ENCODE measurements at places on chromosomes 4 and X.

- no peak for DNase-seq
Observed at GRCh38 chr4:159770401-159770800, 667.5 kb downstream of the RAPGEF2 start.

GRCh38 chr4:77433418-77433733 is 172.2 kb upstream of the CXCL13 start:
- DNase-seq = no peak

DNA sequence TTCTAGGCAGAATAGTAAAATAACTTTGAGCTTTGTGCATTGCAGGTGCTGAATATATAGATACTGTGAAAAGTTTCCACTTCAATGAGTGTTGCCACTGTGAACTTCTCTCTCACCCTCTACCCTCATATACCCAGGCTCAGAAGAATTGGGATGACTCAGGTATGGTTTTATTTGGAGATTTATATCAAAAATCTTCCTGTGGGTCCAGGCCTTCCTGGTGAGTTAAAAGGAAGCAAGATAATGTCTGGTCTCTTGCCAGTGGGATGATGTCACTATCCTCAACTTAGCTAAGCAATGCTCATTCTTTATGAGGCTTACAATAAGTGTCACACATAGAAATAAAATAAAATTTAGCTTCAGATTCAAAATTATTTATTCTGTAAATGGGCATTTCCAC is 153.3 kb upstream of the TENT5D start:
- no peak for DNase-seq

- no peak for DNase-seq
Observed at GRCh38 chr4:40881851-40882250, 132.1 kb downstream of the NSUN7 start.

DNA sequence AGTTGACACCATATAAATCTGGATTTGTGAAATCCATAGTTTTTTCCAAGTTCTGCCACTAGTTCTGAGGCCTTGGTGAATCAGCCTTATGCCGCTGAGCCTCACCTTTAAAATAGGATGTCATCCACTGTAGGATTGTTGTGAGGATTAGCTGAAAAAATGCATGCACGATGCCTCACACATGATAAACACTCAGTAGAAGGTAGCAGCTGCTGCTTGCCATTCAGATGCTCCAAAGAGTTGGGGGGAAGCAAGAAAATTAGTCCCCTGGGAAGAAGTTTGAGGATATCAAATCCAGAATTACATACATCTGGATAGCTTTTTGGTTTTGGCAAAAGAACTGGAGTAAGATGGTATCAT is 7.4 kb downstream of the MMAA start:
- no peak for DNase-seq

DNA sequence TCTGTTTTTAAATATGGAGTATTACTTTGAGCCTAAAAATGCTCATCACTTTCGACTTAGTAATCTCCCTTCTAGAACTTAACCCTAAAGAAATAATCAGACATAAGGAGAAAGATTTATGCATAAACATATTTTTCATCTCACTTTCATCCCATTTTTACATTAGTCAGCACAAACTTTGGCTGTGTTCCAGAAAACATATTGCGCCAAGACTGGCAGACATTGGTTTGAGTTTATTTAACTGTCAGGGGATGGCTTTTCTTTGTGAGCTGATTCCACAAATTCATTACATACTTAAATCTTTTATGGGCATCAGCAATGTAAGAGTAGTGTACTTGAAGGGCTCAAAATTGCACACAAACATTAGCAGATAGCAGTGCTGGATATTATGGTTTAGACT is 23.7 kb downstream of the MAOA start:
- DNase-seq = no peak

GRCh38 chr4:38381788-38382187 is 282.2 kb upstream of the KLF3 start:
- DNase-seq = no peak

DNA sequence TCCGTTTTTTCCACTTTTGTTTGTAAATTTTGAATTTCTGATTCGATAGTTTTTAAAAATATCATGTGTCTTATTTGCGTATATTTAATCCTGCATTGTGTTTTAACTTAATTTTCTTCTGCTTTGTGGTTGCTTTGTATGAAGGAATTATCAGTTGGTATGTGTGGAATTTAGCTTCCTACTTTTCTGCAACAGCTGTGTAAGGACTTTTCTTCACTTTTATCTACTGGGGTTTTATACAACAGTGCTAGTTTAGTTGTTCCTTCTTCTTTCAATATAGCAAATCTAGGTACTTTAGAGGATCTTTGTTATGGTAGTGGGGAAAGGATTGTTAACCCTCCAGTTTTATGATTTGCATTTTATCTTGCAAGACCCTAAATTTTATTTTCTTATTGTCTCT is 410.3 kb downstream of the CCSER1 start:
- no peak for DNase-seq

- DNase-seq = no peak
Observed at GRCh38 chr4:84753321-84753972, 170.5 kb downstream of the CDS1 start.

DNA sequence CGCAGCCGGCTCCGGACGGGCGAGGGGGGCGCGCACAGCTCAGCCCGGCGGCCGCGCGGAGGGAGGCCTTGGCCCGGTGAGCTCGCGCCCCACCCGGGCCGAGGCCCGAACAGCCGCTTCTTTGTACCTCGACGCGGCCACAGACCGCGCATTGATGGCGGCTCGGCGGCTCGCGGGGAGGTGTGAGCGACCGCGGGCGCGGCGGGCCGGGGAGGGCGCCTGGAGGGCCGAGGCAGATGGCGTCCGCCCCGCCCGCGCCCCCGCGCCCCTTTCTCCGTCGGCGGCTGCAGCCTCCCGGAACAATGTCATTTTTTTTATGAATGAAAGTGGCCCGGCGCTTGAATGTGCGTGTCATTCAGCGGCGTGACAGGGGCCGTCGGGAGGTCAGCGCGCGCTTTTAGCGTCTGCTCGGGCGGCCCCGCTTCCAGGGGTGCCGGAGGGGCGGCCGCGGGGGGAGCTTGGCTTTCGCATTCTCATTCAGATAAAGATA is 1.8 kb downstream of the FGFR3 start:
- DNase-seq = no peak

- no peak for DNase-seq
Observed at GRCh38 chr4:8131210-8131609, 27.4 kb downstream of the ABLIM2 start.

DNA sequence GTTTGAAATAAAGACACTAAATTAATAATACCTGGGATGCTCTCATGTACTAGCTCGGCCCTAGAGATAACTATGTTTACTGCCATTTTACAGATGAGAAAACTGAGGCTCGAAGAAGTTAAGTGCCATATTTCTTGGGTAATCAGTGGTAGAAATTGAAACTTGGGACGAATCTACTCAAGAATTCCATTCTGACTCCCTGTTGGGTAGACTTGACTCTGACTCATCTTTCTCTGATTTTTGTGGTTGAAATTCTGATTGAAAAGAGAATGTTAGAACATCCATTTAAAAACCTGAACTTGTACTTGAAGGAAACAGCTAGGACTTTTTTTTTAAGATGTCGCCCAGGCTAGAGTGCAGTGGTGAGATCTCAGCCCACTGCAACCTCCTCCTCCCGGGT is 50.1 kb upstream of the NSUN7 start:
- DNase-seq = no peak

DNA sequence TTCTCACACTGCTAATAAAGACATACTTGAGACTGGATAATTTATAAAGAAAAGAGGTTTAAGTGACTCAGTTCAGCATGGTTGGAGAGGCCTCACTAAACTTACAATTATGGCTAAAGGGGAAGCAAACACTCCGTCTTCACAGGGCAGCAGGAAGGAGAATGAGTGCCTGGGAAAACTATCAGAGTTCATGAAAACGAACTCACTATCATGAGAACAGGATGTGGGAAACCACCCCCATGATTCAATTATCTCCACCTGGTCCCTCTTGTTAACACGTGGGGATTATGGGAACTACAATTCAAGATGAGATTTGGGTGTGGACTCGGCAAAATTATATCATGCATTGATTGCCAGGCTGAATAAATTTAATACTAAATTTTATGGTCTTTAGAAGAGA is 592.7 kb downstream of the GRXCR1 start:
- no peak for DNase-seq

GRCh38 chr4:16155528-16156169 is 70.6 kb downstream of the TAPT1 start:
- no peak for DNase-seq

GRCh38 chr4:89469516-89469915 is 161.9 kb upstream of the GPRIN3 start:
- no peak for DNase-seq

DNA sequence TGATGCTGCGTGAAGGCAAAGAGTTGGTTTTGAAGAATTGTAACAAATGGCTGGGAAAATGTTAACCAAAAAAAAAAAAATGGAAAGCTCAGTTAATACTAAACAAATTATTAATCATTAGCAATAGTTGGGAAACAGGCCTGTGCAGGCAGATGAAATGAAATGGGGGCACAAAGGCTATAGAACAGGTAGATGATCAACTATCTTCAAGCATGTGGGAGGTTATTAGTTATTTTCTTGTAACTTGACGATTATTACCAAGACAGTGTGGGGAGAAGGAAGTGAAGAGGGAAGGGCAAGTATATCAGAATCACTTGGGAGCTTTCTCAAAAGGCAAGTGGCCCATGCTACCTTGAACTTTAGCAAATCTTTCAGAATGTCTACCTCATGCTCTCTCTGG is 351.9 kb downstream of the BCOR start:
- no peak for DNase-seq

- no peak for DNase-seq
Observed at GRCh38 chr4:7900334-7900909, 39.2 kb downstream of the AFAP1 start.

GRCh38 chrX:11672213-11672612 is 6.5 kb upstream of the ARHGAP6 start:
- no peak for DNase-seq

GRCh38 chr4:118957722-118958445 is 69.2 kb downstream of the SYNPO2 start:
- DNase-seq = no peak

- peak; percentile 50 for DNase-seq
Observed at GRCh38 chrX:1165535-1166196, 46.8 kb downstream of the CRLF2 start.

GRCh38 chr4:184807797-184808712 is 17.7 kb downstream of the ACSL1 start:
- no peak for DNase-seq

- DNase-seq = no peak
Observed at GRCh38 chrX:22063284-22063683, 31.2 kb downstream of the PHEX start.

GRCh38 chr4:124943938-124944337 is 231.4 kb upstream of the ANKRD50 start:
- DNase-seq = no peak

GRCh38 chrX:119503484-119503861 is 35.2 kb downstream of the SLC25A5 start:
- DNase-seq = no peak

GRCh38 chr4:94767446-94767845 is 9.7 kb downstream of the BMPR1B start:
- DNase-seq = no peak

DNA sequence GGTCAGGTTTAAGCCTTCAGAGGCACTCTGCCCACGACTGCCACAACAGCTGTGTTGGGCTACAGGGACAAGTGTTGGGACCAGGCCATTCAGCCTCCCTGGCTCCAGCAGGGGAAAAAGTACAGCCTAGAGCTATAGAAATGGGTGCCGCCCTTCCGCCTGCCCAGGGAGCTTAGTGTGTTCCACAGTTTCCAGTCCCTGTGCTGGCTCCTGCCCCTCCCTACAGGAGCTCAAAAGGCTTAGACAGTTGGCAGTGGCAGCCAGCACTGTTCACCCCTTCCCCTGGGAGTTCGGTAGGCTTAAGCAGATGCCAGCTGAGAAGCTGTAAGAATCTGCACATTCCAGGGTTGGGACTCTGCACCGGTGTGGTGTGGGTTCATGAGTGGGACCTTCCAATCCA is 408.2 kb upstream of the INTU start:
- no peak for DNase-seq

DNA sequence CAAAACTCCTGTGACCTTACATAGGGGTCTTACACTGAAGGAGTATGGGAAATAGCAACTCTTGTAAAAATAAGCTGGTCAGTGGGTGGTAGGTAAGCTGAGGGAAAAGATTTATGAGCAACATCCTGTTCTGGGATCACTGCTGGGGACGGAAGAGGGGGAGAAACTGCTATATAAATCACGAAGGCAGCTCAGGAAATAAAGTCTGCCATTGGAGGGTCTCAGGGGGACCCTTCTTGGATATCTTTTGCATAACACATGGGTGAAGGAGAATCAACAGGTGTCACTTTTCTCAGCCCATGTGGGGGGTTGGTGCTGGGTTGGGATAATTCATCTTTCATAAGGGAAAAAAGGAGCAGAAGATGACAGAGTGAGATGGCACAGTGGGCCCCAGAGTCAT is 33.7 kb downstream of the AFF1 start:
- no peak for DNase-seq

DNA sequence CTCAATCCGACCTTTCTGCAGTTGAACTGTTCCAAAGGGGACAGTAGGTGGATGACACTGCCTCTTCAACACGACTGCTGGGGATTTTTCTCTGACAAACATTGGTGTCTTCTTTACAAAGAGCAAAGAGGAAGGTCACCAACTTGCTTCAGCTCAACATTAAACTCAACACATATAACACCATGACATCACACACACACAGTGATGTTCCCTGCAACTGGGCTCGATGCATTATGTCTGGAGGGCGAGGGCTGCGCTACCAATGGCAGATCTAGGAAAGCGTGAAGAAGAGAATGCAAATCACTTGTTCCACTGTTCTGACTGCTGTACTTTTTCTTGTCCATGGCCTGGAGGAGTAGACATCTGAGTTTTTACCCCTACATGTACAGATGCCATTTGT is 385.9 kb downstream of the UNC5C start:
- DNase-seq = no peak

DNA sequence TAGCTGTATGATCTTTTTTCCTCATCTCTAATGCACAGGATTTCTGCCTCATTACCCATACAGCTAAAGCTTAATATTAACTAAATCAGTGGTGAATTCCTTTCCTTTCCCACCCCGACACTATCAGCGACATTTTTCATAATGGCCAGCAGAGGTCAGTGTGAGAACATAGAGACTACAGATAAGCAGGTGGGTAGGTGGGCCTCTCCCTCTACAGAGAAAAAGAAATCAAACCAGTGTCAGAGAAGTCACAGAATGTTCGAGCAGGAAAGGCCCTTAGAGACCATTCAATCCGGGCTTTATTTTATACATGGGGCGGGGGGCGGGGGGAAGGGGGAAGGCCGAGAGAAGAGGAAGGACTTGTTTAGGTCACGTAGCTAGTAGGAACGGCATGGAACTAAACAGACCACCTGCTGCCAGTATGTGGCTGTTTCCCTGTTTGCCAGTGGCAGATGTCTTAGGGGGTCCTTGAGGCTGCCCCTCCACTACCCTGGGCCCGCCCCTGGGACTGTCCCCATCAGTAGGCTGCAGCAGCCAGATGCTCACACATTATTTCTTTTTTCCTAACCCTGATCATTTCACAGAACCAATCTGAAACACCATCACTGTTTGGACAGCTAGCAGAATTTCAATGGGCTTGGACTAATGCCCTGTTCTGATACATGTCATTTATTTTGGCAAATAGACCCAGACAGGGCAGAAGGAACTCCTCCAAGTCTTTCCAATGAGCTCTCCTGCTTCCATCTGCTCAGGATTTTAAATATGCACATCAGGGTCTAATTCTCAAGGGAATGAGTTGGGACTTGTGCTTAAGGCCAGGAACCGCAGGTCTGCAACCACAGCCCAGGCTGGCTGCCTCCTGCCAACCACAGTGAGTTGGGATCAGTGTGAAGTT is 133.4 kb downstream of the ATG4A start:
- DNase-seq = no peak

- DNase-seq = no peak
Observed at GRCh38 chr4:105607876-105608275, 55.5 kb downstream of the ARHGEF38 start.

- no peak for DNase-seq
Observed at GRCh38 chrX:148741441-148741840, 241.0 kb downstream of the AFF2 start.
